ENCODE measurements at places on chromosomes 16 and 17. TPM values are rescaled to one million over a fixed set of nuclear protein-coding genes. Genes with fewer than 3 reads are reported as not detected.

DNA sequence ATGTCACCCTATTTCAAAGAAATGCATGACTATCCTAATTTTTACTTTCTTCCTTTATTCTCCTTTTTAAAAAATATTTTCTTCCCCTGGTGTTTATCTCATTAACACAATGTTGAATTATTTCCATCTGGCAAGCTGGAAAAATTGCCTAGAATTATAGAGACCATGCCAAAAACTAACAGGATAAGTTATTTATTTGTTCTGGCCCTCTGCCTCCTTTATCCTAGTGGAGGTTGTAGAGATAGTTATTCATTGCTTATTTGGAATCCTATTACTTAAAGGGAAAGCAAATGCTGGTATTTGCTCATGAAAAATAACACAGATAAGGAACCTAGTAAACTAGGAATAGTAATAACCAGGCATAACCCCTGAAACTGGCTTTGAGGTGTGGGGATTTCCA, 684.9 kb upstream of the KIF2B start:
- no peaks in the 10 kb centered on the region for H3K4me1 ChIP-seq
- no peaks in the 10 kb centered on the region for H3K36me3 ChIP-seq
- H3K27ac ChIP-seq: no peak overlapping the region
- no peaks in the 10 kb centered on the region for H3K27me3 ChIP-seq

GRCh38 chr17:32267690-32268205, 2.1 kb downstream of the RHBDL3 start:
- no peaks in the 10 kb centered on the region for H3K36me3 ChIP-seq
- H3K27me3 ChIP-seq: peaks cover 55% of the 10 kb centered on the region
- DNase-seq: no peak
- H3K4me1 ChIP-seq: peaks cover 6% of the 10 kb centered on the region

CSH2 gene
- not detected for polyA plus RNA-seq

GRCh38 chr17:27856676-27857432, 36.3 kb downstream of the LYRM9 start:
- no peak overlapping the region for H3K27ac ChIP-seq
- H3K36me3 ChIP-seq: no peaks in the 10 kb centered on the region
- no peak overlapping the region for H3K4me3 ChIP-seq
- DNase-seq: no peak
- no peaks in the 10 kb centered on the region for H3K4me1 ChIP-seq

GRCh38 chr17:31726980-31727427, 132.0 kb downstream of the COPRS start:
- H3K4me1 ChIP-seq: peaks cover 11% of the 10 kb centered on the region
- H3K36me3 ChIP-seq: no peaks in the 10 kb centered on the region
- DNase-seq: peak; percentile 82
- no peak overlapping the region for H3K4me3 ChIP-seq
- no peaks in the 10 kb centered on the region for H3K27me3 ChIP-seq

DNA sequence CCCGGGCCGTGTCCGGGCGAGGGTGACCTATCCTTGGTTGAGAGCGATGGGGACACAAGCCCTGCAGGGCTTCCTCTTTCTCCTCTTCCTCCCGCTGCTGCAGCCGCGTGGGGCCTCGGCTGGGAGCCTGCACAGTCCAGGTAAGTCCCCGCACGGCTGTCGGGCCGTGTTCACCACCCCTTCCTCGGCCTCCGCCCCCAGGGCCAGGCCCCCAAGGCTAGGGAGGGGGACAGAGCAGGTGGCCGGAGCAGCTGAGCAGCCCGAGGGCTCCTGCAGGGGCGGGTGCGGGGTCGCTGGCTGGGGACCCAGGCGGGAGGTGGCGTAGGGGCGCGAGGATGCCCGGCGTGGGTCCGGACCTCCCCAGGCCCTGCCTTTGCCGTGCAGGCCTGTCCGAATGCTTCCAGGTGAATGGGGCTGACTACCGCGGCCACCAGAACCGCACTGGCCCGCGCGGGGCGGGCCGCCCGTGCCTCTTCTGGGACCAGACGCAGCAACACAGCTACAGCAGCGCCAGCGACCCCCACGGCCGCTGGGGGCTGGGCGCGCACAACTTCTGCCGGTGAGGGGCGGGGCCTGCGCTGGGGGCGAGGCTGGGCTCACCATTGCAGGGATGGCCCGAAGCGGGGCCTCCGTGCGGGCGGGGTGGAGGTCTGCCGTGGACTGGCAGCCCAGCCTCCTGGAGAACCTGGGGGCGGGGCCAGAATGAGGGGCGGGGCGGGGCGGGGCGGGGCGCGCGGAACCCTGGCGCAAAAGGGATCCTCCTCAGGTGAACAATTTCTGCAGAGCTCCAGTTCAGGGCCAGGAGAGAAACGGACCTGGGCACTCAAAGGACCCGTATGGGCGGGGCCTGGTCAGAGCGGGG, 631 bp downstream of the KREMEN2 start:
- no peak overlapping the region for H3K4me3 ChIP-seq
- H3K27me3 ChIP-seq: peaks cover 51% of the 10 kb centered on the region
- DNase-seq: no peak
- H3K4me1 ChIP-seq: peaks cover 2% of the 10 kb centered on the region
- no peak overlapping the region for H3K27ac ChIP-seq
- H3K36me3 ChIP-seq: no peaks in the 10 kb centered on the region

DNA sequence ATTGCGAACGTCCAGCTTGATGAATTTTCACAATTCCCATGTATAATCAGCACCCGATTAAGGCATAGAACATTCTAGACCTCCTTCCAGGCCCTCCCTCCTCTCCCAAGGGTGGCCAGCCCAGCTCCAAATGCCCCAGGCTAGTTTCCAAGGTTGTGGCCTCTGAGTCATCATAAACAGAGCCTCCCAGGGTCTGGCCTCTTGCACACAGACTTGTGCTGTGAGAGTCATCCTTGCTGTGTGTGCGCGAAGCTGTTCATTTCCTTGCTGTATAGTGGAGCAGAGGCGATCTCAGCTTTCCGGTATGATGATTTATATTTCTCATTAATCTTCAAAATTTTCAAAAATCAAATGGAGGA, 20.5 kb upstream of the JPH3 start:
- DNase-seq: peak; percentile 99
- peak overlapping the region; percentile 97 for H3K27ac ChIP-seq
- peaks cover 25% of the 10 kb centered on the region for H3K4me1 ChIP-seq
- H3K36me3 ChIP-seq: no peaks in the 10 kb centered on the region
- H3K4me3 ChIP-seq: no peak overlapping the region

KRTAP1-5 gene
- polyA plus RNA-seq: 6.3 TPM

ASPHD1 gene
- polyA plus RNA-seq: 0.77 TPM

HSF4 gene
- polyA plus RNA-seq: 6.4 TPM

GRCh38 chr17:55037828-55038227, 69.3 kb downstream of the STXBP4 start:
- no peaks in the 10 kb centered on the region for H3K36me3 ChIP-seq
- H3K4me3 ChIP-seq: no peak overlapping the region
- no peak for DNase-seq
- H3K27me3 ChIP-seq: no peaks in the 10 kb centered on the region

- H3K4me1 ChIP-seq: no peaks in the 10 kb centered on the region
- no peak for DNase-seq
- no peak overlapping the region for H3K27ac ChIP-seq
Observed at GRCh38 chr16:80457871-80458270, 82.9 kb upstream of the DYNLRB2 start.

DNA sequence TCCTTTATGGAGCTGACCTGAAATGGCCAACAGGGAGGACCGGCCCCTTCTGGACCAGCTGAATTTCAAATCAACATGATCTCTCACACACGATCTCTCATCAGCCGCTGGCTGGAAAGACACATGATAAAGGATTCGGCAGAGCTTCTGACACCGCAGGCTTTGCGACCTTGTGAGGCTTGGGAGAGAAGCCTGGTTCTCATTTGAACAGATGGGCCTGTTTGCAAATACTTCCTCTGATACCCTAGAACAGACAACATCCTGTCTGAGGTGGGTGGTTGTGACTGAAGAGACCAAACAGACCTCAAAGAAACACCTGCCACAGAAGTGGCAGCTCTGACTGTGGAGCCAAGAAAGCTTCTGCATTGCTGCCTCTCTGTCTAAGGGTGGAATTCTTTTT, 77.9 kb upstream of the SDK2 start:
- H3K27me3 ChIP-seq: no peaks in the 10 kb centered on the region
- no peak overlapping the region for H3K4me3 ChIP-seq
- H3K36me3 ChIP-seq: no peaks in the 10 kb centered on the region
- no peak overlapping the region for H3K27ac ChIP-seq

MT1A gene
- 4.8 TPM for polyA plus RNA-seq

MYH1 gene
- not detected for polyA plus RNA-seq

Measured in fibroblast of lung (primary cell).